ENCODE measurements at places on chromosomes 2 and 18.

GRCh38 chr2:47095349-47096020 is 59.6 kb downstream of the STPG4 start:
- no peak for DNase-seq

GRCh38 chr18:56580026-56580425 is 58.4 kb downstream of the TXNL1 start:
- no peak for DNase-seq

DNA sequence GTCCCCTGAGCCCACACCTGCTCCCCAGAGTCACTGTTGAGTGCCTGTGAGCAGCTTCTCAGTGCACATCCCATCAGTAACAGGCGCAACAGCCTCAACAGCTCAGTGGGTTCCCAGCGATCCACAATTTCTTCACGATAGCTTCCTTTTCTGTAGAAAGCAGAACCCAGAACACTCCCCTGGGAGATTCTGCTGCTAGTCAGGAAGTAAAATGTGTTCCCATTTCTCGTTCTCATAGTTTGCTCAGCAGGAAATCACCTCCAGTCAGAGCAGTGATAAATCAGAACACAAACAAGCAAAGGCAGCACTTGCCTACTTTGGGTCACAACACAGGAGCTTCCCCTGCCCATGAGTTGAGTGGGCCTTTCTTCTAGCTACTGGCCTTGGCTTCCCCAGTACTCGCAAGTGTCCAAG is 48.9 kb upstream of the ATG16L1 start:
- no peak for DNase-seq

- DNase-seq = no peak
Measured at GRCh38 chr2:68980956-68981355, 6.5 kb downstream of the GKN1 start.

GRCh38 chr2:27690052-27690451 is 26.4 kb downstream of the SLC4A1AP start:
- DNase-seq = no peak

DNA sequence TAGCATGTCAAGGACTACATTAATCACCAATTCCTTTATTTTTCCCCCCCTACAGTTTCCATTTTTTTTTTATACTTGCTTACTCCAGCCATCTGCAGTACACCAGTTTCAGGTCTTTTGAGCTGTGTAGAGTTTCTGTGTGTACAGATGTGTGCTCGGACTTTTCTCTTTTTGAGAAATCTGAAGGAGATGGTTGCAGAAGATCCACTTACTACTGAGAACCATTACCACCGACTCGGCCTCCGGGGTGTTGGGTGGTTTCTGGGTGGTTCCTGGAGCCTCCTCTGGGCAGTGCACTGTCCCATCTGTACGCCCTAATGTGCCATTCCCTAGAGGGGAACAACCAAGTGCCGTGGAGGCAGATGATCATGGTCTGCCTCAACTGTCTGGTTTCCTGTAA is 15.4 kb upstream of the LYPD6B start:
- DNase-seq = no peak

- no peak for DNase-seq
Measured at GRCh38 chr2:205743137-205743536, 60.8 kb downstream of the NRP2 start.

DNA sequence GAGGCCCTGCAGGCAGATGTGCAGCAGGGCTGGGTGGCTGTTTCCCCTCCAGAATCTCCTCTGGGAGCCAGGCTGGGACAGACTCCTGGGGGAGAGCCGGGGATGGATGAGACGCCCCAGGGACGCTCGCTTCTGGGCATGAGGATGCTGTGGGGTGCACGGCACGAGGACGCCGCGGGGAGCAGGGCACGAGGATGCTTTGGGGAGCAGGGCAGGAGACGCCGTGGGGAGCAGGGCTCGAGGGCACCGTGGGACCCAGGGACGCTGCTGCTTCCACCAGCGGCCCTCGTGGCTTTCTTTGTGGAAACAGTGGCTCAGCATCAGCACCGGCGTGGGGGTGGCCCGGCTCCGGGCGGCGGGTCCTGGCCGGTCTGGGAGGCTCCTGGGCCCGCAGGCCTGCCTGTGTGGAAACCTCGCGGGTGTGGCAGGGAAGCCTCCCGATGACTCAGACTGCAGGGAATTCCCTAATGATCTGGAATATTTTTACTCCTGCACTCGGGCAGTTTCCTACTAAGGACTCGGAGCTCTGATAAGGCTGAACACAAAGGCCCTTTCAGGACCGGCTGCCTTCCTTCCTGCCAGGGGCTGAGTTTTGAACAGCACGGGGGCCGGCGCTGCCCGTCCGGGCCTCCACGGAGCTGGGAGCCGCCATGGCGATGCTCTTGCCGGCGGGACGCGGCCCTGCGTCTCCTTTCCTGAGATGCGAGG is 62.6 kb downstream of the NFATC1 start:
- DNase-seq = no peak

GRCh38 chr2:30172627-30173026 is 25.8 kb downstream of the YPEL5 start:
- DNase-seq = no peak

- no peak for DNase-seq
Measured at GRCh38 chr18:50786864-50787263, 33.0 kb downstream of the MRO start.

DNA sequence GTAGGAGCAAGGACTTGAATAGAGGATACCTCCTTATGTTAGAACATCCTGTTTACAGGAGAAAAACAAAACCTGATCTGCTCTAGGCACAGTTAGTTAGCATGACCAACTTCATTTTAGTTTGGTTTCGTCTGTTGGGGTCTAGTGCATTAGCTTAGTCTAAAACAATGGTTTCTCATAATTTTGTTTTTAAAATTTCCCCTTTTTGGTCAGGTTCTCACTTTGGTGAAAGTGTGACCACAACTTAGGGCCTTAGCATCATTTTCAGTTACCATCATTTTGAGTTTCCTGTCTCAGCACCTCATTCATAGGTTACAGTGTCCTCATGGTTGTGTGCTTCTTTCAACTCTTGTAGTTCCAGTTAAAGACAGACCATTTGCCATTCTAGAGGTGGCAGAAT is 1277.0 kb upstream of the SLC39A10 start:
- no peak for DNase-seq

- no peak for DNase-seq
Measured at GRCh38 chr2:235940330-235940729, 227.9 kb downstream of the GBX2 start.

GRCh38 chr2:46701152-46701551 is 214.5 kb downstream of the MCFD2 start:
- no peak for DNase-seq

GRCh38 chr2:189580658-189581353 is at the start of gene SLC40A1:
TSS of gene SLC40A1 (minus strand) at chr2:189580786. CDS start at chr2:189580460, 326 bp downstream.
- DNase-seq = peak; percentile 93

- DNase-seq = no peak
Measured at GRCh38 chr2:47518497-47519146, 115.7 kb downstream of the MSH2 start.

DNA sequence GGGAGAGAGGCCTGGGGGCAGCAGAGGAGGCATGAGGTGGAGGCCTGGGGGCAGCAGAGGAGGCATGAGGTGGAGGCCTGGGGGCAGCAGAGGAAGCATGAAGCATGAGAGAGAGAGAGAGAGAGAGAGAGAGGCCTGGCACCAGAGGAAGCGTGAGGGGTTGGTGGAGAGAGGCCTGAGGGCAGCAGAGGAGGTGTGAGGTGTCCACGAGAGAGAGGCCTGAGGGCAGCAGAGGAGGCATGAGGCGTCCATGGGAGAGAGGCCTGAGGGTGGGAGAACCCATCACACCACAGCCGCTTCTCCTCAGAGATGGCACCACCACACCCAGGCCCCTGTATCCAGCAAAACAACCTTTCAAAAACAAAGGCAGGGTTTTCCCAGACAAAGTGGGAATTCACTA is 55.7 kb upstream of the KCNG2 start:
- no peak for DNase-seq

GRCh38 chr2:121880283-121880682 is 124.8 kb downstream of the TSN start:
- DNase-seq = no peak

DNA sequence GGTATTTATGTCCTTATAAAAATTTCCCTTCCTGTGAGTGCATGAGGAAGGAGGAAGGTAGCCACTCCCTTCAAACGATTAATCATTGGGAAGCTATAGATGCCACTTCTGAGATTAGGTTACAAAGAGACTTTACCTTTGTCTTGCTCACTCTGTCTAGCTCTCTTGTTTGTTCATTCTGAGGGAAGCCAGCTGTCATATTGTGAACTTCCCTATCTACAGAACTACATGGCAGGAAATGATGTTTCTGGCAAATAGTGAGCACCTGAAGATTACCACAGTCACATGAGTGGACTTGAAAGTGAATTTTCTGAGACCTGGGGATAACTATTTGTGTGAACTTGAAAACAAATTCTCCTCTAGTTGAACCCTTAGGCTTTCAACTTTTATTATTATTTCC is 776.8 kb downstream of the CCDC85A start:
- DNase-seq = no peak

DNA sequence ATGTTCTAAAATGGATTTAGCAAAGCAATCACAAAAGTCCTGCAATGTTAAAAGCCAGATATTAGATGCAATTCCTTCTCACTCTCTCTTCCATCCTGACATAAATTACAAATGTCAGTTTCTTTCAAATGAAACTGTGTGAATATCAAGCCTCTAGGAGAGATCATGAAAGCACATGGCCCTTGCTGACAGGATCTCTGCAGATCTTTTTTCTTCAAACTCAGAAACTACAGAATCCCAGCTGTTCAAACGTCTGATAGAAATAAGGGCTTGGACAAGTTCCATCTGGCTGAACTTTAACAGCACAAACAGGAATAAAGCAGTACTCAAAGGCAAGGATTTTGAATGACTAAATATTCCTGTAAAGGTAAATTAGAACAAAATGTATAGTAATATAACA is 47.6 kb downstream of the PDE1A start:
- no peak for DNase-seq

DNA sequence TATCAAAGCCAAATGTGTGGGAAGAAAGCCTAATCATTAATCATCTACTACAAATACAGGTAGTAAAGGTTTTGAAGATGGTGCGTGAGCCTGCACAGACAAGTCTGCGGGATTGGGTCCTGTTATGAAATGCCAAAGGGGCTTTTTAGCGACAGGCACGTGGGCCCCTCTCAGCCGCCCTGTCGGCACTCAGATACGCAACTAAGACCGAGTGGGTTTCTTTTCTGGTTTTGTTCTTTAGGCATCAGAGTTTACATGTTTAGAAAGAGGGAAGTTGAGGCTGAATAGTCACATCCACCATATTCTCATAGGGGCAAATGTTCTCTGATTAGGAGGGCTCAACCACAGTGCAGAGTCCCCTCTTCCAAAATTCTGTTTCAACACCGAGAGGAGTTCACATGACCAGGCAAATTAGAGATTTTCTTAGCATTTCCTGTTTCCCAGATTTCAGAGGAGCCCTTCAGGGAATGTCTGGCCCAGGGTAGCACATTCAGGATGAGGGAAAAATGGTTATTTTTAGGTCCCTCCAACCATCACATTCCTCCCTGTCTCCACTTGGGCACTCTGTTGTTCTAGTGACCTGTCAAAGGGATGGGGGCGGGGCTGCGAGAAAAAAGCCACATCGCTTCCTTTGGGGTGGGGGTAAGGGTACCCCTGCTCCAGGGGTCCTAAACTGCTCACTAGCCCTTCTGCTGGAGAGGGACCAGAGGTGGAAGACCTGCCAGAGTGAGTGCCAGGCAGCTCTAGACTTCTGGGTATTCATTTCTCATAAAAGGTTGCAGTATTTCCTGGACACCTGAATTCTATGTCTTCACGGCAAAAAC is 159.2 kb downstream of the BCL2 start:
- DNase-seq = no peak

DNA sequence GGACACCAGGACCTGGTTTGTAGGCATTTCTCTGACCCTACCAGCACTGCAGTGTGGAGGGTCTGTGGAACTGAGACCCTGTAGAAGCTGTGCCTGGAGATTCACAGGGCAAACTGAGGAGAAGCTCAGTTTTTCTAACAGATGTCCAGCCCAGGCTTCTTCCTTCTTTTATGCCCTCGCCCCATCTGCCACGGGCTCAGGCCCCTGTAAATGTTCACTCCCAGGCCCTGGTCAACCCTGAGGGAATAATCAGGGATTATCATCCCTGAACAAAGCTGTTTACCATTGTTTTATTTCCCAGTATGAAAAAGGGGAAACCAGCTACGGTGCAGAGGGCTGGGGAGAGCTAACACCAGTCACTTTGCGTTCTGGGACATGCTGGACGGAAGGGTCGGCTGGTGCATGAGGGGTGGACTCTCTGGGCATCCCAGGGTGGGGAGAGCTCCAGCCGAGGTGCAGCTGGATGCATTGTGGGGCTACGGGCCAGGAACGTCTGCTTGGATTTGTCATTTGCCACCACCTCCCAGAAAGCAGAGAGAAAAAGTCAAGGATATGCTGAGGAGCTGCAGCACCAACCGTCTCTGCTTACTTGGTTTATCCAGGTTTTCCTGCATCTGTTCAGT is 183.8 kb downstream of the TFCP2L1 start:
- no peak for DNase-seq

DNA sequence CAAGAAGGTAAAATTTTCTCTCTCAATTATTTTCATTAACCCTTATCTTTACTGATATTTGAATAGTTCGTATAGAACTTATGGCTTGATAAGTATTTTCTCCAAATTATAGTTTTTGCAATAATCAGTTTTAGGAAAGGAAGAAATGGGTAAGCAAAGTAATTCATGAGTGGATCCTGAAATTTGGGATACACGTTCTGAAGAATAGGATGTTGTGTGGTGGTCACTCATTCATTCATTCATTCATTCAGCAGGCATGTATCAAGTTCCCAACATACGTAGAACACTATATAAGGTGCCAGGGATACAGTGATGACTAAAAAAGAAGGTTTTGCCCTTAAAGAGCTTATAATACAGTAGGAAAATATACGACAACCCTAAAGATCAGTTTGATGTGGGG is 95.4 kb downstream of the PTRHD1 start:
- DNase-seq = no peak

- no peak for DNase-seq
Measured at GRCh38 chr2:32860385-32860784, 86.4 kb upstream of the LTBP1 start.

GRCh38 chr2:218806346-218806978 is 24.5 kb downstream of the CYP27A1 start:
- DNase-seq = peak; percentile 86

DNA sequence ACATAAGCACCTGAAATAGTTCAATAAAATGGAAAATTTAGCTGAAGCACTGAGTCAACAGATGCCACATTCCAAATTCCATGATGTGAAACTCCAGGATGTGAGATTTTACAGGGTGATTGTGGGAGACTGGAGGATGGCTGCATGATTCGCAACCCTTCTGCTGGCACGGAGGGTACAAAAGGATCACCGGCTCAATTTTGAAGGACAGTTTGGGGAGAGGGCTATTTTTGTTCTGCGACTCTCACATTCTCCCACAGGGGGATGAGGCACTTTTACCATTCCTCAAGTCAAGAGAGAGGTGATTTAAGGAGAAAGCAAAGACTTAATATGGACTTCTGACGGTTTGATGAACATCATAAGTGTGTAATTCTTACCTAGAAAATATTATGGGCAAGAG is 138.1 kb upstream of the CWC22 start:
- no peak for DNase-seq

- no peak for DNase-seq
Measured at GRCh38 chr2:221541131-221541735, 30.9 kb downstream of the EPHA4 start.

GRCh38 chr2:185265747-185266146 is 472.9 kb upstream of the FSIP2 start:
- DNase-seq = no peak
